C1 segment of cervical spinal cord (tissue), 14 donors: ENCODE measurements at places on chromosomes 2 and 18.

DNA sequence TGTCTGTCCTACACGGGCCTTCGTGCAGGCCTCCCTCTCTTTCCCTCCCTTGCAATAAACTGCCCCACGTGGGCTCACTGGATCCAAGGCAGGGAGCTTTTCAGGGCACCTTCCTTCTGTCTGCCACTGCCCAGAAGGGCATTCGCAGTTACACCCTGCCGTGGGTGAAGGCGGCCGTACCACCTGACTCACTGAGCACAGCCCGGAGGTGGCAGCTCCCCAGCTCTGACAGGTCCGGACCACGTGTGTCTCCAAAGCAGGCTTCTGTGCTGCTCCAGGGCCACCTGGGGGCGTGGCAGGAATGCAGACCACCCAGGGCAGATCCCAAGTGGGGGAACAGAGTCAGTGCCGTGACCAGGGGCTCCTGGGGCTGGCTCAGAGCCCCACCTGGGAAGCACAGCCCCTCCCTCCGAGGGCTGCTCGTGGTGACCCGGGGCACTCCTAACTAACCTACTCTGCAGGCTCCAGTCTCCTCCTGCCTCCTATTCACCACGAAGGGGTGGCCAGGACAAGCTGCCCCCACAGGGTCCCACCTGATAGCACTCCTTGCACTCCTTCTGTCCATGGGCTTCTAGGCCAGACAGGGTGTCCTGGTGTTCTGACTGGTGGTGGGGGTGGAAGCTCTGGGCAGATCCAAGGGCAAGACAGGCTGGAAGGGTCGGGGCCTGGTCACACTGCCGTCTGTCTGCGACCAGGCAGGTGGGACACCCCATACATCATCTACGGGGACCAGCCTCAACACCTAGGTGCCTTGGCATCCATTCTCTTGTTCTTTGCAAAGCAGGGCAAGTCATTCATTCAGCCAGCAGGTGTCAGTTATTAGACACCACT, 9.7 kb downstream of the SNED1 start:
- DNase-seq: peak; percentile 20

DNA sequence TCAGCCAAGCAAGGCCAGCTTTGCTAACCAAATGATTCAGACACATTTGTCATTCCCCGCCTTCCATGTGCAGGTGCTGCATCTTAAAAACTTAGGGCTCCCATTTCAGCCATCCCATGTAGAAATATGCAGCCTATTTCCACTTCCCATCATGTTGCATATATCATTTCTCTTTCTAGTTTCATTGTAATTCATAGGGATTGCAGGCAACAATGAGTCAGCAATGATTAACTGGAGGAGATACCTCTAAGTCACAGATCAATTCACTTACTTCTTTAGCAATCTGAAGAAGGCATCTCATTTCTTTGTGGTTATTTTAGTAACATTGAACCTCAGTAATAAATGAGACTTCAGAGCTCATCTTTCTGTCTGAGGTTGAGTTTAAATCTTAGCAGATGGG, 276.1 kb upstream of the PKDCC start:
- DNase-seq: no peak

DNA sequence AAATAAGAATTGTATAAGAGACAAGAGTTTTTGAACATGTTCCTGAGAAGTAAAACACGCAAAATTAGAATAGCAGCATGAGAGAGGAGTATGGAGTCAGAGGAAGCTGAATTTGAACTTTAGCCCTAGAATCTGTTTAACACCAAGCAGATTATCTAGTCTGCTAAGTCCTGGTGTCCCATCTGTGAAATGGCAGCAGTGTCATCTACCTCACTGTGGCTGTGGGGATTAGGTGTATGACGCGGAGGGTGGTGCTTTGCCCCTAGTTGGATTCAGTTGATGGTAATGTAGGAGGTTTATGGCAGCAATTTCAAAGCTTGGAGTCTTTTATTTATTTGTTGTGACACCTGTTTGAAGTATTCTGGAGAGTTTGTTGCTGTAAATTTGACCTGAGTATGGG, 79.2 kb downstream of the ZNF532 start:
- DNase-seq: no peak

DNA sequence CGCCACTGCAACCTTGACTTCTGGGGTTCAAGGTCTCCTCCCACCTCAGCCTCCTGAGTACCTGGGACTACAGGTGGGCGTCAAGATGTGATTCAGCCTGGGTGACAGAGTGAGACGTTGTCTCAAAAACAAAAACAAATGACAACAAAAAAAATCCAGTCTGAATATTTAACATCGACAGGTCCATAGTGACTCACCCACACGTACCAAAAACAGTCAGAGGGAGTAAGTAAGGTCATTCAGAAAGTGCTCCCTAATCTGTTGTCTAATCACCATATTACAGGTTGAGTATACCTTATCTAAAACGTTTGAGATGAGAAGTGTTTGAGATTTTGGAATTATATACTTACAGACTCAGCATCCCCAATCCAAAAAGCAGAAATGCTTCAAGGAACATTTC, 24.4 kb downstream of the SAP130 start:
- DNase-seq: no peak

DNA sequence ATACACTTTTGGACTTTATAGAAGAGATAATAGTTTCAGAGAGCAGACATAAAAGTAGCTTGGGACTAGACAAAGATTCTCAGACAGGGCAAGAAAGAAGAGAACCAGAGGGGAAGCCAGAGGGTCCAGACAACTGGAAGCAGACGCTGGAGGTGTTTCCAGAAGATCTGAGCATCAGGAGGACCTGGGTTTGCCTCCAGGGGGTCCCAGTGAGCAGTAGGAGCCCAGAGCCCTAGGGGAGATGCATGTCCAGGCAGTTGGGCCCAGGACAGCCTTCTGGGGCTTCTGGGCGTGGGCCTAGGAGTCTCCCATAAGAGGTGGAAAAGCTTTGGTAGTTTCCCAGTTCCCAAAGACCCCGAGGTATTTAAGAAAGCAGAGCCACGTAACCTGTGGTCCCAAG, 251.2 kb upstream of the ID2 start:
- DNase-seq: no peak

DNA sequence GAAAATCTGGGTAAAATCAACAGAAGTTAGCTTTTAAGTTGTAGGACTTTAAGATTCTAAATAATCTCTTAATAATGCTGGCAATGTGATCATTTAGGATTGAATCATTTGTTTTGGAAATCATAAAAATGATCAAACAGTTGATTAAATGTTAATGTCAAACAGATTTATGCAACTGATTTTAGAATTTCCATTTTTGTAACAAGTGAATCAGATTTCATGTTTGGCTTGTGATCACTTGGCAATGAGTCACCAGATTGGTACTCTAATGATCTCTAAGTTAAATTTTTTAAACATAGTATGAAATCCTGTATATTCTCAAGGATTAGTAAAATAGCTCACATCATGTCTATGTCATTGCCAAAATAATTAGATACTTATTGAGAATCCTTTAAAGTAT, 50.1 kb upstream of the UNC80 start:
- no peak for DNase-seq

GRCh38 chr18:79518683-79519128, 123.0 kb downstream of the NFATC1 start:
- DNase-seq: no peak

DNA sequence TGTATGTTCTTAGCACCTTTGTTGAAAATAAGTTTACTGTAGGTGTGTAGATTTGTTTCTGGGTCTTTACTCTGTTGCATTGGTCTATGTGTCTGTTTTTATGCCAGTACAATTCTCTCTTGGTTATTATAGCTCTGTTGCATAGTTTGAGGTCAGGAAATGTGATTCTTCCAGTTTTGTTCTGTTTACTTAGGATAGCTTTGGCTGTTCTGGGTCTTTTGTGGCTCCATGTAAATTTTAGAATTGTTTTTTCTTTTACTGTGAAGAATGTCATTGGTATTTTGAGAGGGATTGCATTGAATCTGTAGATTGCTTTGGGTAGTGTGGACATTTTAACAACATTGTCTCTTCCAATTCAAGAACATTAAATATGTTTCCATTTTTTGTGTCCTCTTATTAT, 69.1 kb downstream of the ANKRD62 start:
- DNase-seq: no peak

DNA sequence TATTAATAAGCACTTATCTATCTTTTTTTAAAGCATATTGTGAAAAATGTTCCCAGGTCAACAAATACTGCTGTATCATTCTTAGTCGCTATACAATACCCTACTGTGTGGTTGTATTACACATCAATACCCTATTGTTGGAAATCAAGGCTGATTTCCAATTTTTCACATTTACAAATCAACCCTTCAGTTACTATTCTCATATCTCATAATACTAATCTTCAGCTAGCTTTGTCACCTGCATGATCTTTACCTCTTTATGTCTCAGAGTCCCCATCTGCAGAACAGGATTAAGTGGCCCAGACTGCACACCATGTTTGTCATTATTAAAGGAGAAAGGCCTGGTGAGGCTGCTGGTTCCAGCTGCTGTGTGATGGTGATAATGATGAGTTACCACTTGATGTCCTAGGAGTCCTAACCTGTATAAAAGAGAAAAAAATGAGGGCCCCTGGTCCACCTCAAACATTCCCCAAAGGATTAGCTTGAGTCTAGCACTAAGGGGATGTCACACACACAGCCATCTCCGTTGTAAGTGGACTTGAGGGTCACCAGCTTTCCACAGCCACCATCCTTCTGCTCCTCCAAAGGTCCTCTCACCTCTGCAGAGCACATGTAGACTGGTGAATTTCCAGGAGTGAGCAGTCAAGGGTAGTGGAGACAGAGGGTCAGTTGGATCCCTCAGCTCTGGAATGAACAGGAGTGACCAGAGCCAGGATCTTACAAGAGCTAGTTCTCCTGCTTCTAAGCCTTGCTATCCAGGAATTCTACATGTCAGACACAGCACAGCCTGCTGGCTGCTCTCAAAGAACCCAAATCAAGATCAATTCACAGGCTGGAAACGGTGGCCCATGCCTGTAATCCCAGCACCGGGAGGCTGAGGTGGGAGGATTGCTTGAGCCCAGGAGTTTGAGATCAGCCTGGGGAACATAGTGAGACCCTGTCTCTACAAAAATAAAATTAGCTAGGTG, 36.0 kb upstream of the BIN1 start:
- DNase-seq: no peak

GRCh38 chr2:188852772-188853171, 121.4 kb upstream of the COL3A1 start:
- no peak for DNase-seq

GRCh38 chr2:51268191-51268590, 236.3 kb upstream of the NRXN1 start:
- no peak for DNase-seq

DNA sequence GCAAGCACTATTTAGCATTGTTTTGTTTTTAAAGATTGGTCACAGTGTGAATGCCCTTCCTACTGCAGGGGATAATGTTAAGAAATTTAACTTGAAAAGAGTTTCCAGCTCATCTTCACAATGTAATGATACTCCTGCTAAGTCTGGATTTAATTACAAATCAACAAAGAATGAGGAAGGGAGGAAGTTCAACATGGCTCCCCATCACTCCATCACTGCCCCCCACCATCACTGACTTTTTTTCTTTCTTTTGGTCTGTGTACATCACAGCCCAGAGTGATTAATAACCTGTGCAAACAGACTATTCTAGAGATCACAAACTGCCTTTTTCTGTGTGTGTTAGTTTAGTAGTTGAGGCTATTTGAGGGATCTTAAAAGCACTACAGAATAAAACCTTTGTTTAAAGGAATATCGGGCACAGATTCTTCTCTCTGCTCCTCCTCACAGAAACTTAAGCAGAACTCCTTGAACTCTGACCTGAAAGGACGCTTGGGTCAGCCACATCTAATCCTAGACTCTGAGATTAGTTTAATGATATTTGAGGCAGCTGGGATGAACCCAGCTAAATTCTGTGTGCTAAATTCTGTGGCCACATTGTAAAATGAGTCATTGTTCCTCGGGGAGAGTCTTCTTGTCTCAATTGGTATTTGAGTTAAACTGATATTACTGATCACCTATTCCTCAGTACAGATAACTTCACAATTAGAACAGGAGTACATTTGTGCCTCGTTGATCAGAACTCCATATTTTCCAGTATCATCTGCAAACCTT, 47.8 kb downstream of the SATB2 start:
- DNase-seq: no peak

GRCh38 chr18:41693008-41693407, 262.0 kb upstream of the PIK3C3 start:
- no peak for DNase-seq

GRCh38 chr2:137000811-137001210, 235.5 kb downstream of the THSD7B start:
- DNase-seq: no peak

GRCh38 chr18:25876330-25876948, 214.0 kb downstream of the SS18 start:
- DNase-seq: no peak
